ENCODE measurements at places on chromosomes 12 and 14.

GRCh38 chr12:117134059-117134458, 34.8 kb upstream of the TESC start:
- peak; percentile 45 for DNase-seq

DNA sequence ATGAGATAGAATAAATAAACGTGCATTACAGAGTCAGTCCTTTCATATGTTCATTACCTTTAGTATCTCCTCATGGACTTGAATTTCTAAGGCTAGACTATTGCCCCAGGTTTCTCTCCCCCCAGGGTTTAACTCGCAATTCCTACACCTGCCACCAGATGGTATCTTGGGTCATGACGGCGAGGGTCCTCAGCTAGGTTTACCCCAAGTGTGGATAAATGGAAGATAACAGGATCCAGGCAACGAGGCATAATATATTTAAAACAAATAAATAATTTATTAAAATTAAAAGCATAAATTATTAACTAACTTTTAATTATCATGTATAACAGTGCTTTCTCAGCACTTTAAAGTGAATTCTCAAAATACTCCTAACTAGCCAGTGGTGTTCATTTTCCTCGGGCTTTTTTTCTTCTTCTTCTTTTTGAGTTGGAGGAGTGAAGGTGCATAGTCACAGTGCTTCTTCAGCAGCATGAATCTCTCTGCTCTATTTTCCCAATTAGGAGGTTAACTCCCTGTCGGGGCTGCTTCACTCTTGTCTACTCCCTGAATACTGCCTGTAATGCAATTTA, 243.5 kb upstream of the CAND1 start:
- DNase-seq = no peak

- no peak for DNase-seq
Observed at GRCh38 chr12:108910336-108910735, 30.4 kb downstream of the DAO start.

DNA sequence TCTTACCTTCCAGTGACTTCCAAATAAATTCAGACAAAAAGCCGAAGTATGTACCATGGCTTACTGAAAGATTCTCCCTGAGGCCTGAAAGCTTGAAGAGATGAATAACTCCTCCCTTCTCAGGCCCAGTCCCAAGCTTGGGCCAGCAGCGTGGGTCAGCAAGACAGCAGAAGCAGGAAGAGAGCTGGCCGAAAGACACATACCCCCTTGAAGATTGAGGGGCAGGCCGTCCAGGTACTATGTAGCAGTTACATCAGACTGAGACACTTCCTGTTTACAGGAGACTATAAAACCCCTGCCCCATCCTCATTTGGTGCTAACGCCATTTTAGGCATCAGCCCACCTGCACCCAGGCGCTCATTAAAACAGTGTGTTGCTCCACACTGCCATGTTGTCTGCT, 15.0 kb downstream of the NDUFA12 start:
- no peak for DNase-seq

DNA sequence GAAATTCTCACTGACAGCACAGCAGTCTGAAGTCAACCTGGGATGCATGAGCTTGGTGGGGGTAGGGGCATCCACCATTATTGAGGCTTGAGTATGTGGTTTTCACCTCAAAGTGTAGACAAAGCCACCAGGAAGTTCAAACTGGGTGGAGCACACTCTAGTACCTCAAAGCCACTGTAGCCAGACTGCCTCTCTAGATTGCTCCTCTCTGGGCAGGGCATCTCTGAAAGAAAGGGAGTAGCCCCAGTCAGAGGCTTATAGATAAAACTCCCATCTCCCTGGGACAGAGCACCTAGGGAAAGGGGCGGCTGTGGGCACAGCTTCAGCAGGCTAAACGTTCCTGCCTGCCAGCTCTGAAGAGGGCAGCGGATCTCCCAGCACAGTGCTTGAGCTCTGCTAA, 143.0 kb downstream of the KITLG start:
- DNase-seq = no peak

- DNase-seq = no peak
Observed at GRCh38 chr14:20334017-20334416, 938 bp upstream of the CCNB1IP1 start.

DNA sequence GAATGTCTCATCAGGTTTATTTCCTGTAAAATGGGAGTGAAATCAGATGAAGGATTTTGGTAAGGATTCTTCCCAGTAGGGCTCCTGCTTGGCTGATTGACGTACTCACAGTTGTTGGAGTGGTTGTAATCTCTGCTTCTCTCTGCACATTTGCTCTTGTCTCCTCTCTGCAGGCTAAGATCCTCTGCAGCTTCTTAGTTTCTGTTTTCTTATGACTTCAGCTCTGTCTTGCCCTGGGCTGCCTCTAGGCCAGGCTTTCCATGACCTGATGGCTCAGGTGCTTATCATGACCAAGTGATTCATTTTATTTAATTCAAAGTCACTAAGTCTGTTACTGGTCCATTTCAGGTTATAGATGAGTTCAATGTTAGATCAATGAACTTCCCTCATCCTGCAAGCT, 394.5 kb upstream of the DDHD1 start:
- DNase-seq = no peak

DNA sequence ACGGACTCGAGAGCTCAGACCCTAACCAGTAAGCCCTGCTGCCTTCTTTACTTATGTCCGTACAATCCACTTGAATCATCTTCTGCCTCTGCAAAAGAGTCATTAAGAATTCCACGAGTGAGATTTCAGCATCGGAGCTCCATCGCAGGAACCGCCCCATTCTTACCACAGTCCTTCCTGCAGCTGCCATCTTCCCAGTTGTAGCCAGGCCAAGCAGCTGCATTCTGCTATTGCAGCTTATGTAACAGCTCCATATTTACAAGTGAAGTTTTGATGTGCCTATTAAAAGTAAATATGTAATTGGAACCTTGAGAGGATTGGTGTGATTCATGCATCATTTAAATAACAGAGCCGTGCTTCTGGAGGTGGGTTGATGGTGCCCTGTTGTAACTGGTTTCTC, 157.4 kb downstream of the KICS2 start:
- DNase-seq = no peak

DNA sequence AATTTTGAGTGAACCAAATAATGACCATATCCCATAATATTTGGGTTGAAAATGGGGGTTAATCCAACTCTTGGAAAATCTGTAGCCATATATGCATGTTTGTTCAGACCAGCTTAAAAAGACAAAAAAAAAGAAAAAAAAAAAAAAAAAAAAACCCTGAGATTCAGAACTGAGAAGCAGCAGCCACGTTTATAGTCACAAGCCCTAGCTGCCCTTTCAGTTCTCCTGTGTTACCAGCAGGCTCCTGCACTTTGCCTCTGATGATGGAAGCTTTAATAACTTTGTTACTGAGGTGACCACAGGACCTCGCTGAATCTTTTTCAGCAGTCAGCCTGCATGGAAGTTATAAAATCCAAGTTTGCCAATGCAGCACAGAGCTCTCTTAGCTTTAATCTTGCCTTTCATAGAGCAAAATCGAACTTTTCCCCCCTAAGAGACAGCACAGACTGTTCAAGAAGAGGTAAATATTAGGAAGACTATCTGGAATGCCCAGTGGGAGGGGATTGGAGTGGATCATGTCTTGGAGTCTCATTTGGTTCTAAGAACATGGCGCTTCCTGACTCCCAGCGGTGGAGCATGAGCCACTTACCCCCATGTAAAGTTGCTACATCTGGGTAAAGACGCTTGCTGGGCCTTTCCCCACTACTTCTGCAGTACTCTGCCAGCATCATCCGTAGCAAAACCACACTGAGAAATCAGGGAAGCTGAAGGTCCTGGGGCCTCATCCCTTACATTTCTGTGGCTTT, 20.6 kb downstream of the GNG2 start:
- peak; percentile 36 for DNase-seq

GRCh38 chr12:6507102-6507998, 13.4 kb downstream of the NCAPD2 start:
- no peak for DNase-seq

- no peak for DNase-seq
Observed at GRCh38 chr14:26180221-26180620, 417.6 kb downstream of the NOVA1 start.

- DNase-seq = no peak
Observed at GRCh38 chr14:101235335-101236103, 325.8 kb upstream of the DIO3 start.

DNA sequence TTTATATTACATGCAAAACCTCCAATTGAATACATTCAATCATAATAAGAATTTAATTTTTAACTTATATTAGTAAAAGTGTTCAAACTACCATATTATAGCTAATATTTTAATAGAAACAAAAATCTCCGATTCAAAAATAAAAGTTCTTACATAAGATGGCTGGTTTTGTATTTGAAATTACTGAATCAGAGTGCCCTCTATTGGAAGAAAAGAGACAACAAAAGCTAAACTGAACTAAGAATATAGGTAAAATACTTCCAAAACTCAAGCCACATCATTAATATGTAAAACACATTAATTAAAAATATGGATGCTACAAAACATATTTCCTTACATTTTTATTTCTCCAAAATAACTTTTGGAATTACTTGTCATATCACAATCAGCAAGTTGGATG, 120.3 kb downstream of the GARIN6 start:
- DNase-seq = peak; percentile 3

DNA sequence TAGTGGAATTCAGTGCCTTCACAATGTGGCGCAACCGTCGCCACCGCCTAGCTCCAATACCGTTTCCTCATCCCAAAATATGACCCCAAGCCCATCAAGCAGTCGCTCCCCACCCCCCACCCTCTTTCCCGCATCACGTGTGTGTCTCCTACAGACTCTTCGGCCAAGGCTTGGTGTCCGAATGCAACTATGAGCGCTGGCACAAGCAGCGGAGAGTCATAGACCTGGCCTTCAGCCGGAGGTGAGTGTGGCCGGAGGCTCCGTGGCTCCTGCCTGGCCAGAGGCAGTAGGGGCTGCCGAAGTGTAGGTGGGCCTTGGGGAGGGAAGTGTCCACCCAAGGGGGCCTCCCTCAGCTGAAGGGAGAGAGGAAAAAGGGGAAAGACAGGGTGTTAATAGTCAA, 15.8 kb downstream of the CYP46A1 start:
- DNase-seq = no peak

GRCh38 chr12:5460817-5461216, 28.9 kb downstream of the NTF3 start:
- no peak for DNase-seq

DNA sequence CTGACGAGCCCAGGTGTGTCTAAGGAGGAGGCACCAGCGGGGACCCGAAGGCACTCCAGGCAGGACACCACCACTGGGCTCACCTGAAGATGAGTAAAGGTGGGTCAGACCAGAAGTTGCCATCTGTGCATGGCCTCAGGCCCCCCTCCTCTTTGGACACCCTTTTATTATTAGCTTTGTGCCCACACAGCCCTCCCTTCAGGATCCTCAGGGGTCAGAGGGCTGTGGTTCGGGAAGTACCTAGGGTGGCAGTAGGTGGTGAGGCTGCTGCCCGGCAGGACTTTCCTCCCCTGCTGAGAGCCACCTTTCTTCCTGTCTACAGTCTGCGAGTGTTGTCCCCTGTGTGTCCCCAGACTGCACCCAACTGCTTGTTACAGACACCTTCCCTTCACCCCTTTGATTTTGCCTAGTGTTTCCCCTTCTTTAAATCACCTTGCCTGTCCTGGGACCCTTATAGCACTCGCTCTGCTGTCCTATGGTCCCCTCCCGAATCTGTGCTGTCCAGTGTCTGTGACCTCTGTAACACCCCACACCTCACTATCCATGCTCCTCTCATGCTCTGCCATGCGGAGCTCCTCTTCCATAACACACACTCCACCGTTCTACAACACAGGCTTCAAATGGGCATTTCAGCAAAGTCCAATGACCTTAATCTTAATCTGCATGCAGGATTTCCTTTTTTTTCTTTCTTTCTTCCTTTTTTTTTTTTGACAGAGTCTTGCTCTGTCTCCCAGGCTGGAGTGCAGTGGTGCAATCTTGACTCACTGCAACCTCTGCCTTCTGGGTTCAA, 25.7 kb downstream of the SOAT2 start:
- DNase-seq = no peak

GRCh38 chr12:50016501-50017475, 8.5 kb downstream of the RACGAP1 start:
- DNase-seq = peak; percentile 93

- no peak for DNase-seq
Observed at GRCh38 chr12:98471085-98471484, 44.3 kb upstream of the TMPO start.

GRCh38 chr14:104477666-104478380, 101.7 kb upstream of the C14orf180 start:
- no peak for DNase-seq

GRCh38 chr12:92574051-92574783, 128.6 kb upstream of the PLEKHG7 start:
- no peak for DNase-seq

DNA sequence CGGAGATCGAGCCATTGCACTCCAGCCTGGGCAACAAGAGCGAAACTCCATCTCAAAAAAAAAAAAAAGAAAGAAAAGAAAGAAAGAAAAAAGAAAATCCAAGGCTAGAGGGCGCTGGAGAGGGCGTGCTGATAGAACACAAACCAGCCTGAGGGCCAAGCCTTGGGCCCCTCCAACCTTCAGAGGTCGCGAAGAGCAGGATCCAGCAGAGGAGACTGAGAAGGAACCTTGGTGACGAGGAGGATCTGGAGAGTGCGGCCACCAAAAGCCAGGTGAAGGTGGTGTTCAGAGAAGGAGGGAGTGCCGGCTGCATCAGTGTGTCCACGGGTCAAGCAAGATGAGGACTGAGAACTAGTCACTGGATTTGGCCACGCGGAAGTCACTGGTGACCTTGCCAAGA, 4.1 kb upstream of the DYNC1H1 start:
- DNase-seq = no peak

GRCh38 chr12:38402811-38403210, 86.2 kb downstream of the ALG10B start:
- DNase-seq = no peak

- no peak for DNase-seq
Observed at GRCh38 chr14:86518298-86518697, 988.4 kb downstream of the FLRT2 start.

DNA sequence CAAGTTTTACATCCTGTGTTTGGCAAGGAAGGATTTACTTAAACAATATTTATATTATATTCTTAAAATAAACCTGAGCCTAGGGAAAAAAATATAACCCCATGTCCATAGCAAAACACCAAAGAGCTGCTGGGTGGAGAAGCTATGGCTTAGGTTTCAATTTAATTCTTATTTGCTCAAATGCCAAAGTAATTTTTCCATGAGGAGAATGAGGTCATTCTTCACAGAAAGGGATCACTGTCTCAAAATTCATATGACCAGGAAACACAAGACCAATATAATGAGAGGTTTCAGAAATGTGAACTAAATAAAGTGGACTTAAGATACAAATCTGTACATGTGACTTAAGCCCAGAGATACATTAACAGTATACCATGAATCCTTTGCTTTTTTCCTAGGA, 195.0 kb downstream of the PHLDA1 start:
- peak; percentile 44 for DNase-seq

DNA sequence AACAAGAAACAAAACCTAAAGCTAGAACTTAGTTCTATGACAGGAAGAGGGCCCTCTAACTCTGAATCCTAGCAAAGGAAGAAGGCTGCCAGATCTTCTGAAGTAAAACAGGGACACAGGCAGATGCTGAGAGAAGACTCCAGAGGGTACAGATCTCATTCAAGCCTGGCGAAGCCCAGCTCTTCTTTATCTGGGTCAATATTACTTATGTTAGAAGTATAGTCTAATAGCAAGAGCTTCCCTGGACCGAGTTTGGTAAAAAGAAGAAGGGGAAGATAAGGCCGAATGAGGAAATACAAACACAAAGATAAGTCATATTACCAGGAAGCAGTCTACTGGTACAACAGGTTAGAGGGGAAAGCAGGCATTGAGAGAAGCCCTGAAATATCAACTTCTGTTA, 79.9 kb upstream of the CCDC91 start:
- no peak for DNase-seq

All from fibroblast of gingiva (primary cell).